ENCODE measurements at places on chromosomes 3 and 15.

DNA sequence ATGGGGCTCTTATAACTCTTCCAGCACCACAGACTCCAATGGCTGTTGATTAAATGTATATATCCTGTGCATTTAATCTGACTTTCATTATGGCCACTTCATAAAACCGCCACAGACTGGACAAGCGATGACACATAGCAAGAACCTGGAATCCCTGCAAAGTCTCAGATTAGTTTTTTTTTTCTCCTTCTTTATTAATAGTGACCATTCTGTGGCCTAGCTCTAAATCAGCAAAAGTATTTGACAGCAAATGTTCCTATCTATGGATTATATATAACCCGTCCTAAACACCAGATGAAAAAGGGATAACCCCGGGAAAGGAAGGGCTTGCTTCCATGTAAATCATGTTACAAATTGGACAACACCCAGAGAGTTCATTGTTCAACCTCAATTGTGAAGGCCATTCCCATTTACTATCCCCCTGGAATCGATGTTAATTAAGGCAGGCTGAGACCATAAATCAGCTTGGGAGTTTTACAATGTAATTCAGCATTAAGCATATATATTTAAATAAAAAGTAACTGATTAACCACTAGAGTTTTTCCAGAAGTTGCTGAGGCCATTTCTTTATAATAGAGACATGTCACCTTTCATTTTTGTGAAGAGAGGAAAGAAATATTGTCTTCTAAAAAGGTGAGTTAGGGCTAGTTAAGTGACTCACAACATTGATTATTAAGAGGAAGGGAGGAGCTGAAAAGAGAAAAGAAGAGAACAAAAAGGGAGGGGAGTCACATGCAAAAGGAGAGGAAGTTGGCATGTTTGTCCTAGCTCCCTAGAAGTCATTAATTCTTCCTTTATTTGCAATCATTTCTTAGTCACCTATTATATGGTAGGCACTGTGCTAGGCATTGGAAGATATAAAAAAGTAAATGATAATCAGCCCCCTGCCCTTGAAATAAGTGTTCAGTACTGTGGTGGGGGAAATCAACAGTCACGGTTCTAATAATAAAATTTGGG lies 26.2 kb downstream of the ALDH1A2 start:
- DNase-seq, result no peak

- no peak for DNase-seq
These were observed 36.9 kb upstream of the SKIL start for GRCh38 chr3:170320461-170321121.

- DNase-seq, result no peak
These were observed 525 bp downstream of the NPTN start for GRCh38 chr15:73632670-73633058.

DNA sequence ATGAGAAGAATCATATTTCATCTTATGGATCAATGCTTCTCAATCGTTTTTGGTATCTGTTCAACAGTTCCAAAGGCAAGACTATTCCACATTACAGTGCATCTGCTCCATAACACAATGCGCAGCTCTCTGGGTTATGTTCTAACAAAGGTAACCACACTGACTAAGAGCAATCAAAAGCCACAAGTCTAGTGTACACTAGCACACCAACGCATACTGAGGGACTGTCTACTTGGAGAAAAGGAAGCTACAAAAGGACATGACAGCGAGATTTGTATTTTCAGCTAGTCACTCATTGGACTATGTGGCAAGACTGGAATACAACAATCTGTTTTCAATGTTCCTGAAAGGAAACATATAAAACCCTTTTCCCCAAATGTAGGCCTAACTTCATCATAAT lies 35.8 kb downstream of the SETD2 start:
- no peak for DNase-seq

DNA sequence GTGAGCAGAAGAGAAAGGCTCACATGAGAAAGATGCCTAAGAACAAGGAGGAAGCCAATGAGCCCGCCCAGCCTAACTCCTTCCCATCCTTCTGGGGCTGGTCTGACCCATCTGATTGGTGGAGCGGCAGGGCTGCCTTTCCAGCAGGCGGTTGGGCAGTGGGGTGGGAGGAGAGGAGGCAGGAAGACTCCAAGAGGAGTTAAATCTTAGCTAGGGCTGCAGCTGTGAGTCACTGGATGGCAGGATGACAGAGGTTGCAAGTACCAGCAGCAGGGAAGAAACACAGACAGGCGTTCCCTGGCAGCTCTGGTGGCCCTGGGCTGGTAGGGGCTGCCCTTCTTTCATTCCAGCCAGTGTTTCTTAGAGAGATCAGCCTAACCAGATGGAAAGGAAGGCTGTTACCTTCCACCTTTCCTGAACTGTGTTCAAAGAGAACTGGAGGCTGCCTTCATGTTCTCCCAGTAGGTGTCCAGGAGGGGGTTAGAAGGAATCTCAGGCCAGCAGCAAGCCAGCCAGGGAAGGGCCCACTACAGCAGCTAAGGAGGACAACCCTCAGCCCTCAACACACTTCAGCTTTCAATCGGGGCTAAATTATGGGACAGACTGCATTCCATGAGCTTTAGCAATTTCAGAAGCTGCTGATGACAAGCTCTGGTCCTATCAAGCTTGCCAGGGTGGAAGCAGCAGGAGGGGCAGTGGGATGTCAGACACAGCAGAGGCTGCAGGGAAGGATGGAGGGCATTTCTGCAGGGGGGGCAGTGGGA lies 50.3 kb downstream of the CHSY1 start:
- peak; percentile 91 for DNase-seq

- no peak for DNase-seq
These were observed 23.1 kb downstream of the TRPM1 start for GRCh38 chr15:31078471-31078870.

GRCh38 chr3:171783086-171783485 lies 27.2 kb downstream of the PLD1 start:
- no peak for DNase-seq

- peak; percentile 77 for DNase-seq
These were observed 12.7 kb downstream of the ATP10A start for GRCh38 chr15:25850154-25851111.

DNA sequence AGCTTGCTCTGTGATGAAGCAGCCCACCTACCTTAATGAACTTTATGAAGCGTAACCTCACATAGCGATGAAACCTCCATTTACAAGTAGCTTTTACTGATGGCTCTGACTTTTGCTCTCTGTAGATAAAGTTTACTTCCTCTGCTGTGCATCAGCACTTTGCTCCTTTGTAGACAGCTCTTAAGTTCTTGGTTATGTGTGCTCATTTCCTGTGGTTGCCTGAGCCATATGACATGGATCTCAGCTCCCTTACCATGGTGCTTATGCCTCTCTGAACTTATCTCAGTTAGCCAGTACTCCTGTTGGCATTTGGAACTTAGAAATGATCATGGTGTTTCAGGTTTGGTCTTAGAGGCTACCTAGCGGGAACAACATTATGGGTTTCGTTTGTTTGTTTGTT lies 7.8 kb downstream of the MFSD1 start:
- no peak for DNase-seq

DNA sequence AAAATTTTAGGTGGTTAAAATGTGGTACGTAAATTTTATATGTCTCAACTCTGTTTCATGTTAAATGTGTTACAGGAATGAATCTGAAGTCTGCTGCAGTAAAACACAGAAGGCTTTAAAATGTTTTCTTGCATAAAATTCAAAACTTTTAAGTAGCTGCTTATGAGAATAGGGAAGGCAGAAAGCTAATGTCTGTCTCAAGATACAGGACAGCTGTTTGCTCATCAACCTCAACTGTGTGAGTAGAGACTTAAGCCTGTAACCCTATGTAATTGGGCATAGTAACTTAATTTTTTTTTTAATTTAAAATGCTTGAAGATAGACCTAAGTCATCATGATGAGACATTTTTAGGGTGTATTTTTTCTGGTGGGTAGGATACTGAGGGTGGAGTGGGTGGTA lies 38.9 kb downstream of the ZFAND6 start:
- no peak for DNase-seq

- peak; percentile 29 for DNase-seq
These were observed 95.7 kb downstream of the NEDD4 start for GRCh38 chr15:55897560-55898336.

DNA sequence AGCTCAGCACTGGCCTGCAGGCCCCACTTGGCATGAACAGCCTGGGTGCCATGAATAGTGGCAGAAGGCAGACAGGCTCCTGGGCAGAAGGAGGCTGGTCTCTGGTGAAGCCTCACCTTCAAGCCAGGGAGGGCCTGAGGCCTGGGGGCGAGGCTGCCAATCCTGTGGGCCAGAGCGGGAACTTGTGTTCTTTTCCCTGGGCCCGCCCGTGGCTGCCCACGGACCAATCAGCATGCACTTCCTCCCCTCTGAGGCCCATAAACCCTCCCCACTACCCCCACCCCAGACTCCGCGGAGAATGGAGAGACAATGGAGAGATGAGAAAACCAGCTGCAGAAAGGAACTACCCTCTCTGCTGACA lies 283.8 kb upstream of the ROBO1 start:
- no peak for DNase-seq

- DNase-seq, result no peak
These were observed 46.3 kb upstream of the SKOR1 start for GRCh38 chr15:67778968-67779548.

DNA sequence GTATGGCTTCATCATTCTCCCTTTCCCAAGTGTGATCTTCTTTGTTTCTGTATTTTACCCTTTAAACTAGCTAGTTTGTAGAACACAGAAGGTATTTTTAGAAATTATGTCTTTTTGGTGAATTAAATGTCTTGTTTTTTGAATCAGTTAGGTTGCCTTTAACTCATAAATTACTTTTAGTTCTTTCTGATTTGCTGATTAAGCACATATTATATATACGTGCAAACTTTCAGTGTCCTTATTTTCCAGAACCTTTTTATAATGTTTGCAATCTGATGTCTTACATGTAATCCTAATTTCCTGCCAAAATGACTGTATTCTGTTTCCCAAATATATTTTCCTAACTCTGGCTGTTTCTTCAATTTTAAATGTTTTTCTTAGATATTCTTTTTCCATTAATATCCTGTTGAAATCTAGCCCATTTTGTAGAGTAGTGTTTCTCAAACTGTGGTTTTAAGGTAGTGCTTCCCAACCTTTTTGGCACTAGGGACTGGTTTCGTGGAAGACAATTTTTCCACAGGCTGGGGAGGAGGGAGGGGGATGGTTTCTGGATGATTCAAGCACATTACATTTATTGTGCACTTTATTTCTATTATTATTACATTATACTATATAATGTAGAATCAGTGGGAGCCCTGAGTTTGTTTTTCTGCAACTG lies 51.8 kb downstream of the CHD2 start:
- DNase-seq, result no peak

GRCh38 chr3:40837300-40837699 lies 312.5 kb downstream of the ZNF621 start:
- DNase-seq, result no peak

- no peak for DNase-seq
These were observed 87.3 kb downstream of the SMAD6 start for GRCh38 chr15:66789029-66790025.

- no peak for DNase-seq
These were observed 30.5 kb downstream of the PCSK6 start for GRCh38 chr15:101458908-101459578.

- no peak for DNase-seq
These were observed 5.6 kb downstream of the CIB1 start for GRCh38 chr15:90227816-90228772.

GRCh38 chr3:187982142-187982541 lies 171.8 kb upstream of the LPP start:
- no peak for DNase-seq

DNA sequence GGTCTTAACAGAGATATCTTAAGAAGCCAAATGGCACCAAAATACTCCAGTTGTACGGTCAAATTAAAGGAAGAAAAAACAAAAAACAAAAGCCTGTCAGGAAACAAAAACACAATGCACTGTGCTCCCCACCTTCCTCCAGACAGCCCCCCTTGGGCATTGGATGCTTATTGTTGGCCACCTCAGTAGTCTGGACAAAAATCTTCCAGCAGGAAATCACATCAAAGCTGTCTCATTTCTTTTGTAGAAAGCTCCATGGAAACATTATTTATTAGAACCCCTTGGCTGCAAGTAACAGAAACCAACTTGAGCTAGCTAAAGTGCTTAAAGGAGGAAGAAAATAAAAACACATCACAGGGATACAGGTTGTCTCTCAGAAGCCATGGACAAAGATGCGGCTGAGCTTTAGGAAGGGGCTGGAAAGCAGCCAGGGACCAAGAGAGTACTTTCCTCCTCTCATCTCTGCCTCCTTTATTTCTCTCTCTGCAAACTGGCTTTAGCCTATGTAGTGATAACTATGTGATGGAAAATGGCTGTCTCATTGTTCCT lies 651.5 kb upstream of the ADAMTS9 start:
- peak; percentile 24 for DNase-seq

- no peak for DNase-seq
These were observed 174.2 kb upstream of the SLC2A2 start for GRCh38 chr3:171200750-171201088.

DNA sequence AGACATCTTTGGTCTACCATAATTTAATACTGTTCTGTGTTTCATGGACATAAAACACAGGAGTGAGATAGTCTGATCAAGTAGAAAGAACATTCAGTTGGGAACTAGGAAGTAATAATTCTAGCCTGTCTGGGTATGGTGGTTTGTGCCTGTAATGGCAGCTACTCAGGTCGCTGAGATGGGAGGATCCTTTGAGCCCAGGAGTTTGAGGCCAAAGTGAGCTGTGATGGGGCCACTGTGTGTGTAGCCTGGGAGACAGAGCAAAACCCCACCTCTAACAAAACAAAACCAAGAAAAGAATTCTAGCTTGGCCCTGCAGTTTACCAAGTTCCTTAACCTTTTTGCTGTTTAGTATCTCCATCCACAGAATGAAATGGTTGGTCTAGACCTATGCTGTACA lies 36.8 kb downstream of the KAT2B start:
- no peak for DNase-seq

GRCh38 chr15:52018244-52018643 lies 775 bp upstream of the MAPK6 start:
- DNase-seq, result no peak

- no peak for DNase-seq
These were observed 391.1 kb upstream of the MDFIC2 start for GRCh38 chr3:70703305-70704102.

GRCh38 chr15:30929982-30930381 lies 26.3 kb downstream of the FAN1 start:
- DNase-seq, result no peak

DNA sequence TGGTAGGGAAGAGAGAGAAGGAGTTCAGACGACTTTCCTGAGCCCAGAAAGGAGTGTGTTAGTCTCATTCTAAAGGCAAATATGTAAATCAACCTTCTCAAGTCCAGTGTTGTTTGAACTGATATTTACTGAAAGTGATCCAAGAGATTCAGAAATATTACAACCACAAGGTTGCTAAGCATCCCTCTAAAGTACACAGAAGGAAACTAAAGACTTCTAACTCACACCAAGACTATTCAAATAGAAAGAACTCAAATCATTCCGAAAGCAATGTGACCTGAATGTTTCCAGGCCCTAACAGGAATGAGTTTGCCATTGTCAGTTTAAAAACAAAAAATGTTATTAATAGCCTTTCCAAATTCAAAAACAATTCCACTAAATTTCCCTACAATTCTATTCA lies 56.9 kb upstream of the VGLL3 start:
- DNase-seq, result no peak

GRCh38 chr3:167675848-167676247 lies 22.1 kb upstream of the WDR49 start:
- no peak for DNase-seq
